Stimulated activated CD4-positive, alpha-beta T cell treated with anti-CD3 and anti-CD28 coated beads, Interleukin-15, amount 100 ng/mL, for 1 hour (primary cell): ENCODE measurements at places on chromosomes 12 and 14.

GRCh38 chr12:53532021-53532420, 24.7 kb upstream of the NPFF start:
- no peak for DNase-seq

DNA sequence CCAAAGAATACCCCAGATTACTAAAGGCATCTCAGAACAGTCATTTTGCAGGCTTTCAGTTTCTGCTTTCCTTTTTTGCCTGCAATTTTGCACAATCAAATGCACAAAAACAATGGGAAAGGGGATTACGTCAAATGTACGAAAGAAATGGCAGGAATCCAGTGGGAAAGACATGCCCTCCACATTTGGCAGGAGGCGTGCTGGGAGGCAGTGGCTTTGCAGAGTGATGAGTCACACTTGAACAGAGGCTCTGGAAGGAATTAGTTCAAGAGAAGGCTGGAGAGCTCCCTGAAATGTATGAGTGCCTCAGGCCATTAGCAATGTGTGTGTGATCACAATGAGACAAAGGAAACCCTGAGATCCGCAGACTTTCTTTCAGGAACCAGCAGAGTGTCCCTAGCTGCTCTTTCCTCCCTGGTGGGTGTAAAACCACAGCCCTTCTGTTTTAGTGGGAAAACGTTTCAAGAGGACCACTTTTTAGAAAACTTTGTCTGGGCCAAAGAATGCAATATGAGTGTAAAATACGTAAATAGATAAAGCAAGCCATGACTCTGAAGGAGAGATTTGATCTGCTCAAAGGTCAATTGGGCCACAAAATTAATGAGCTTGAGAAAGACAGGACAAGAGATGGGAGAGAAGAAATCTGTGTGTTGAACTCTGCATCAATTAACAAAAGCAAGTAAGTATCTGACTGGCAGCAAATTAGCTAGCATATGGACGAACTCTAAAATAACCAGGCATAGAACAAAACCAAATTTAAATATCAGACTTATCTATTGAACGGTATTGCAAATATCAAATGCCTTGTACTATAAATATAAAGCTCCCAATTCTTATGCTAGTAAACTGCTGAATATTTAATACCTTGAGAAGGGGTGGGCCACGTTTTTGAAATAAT, 155.4 kb upstream of the PDE3A start:
- DNase-seq: no peak

- DNase-seq: no peak
These were observed 760 bp downstream of the TMEM19 start for GRCh38 chr12:71686658-71687025.

DNA sequence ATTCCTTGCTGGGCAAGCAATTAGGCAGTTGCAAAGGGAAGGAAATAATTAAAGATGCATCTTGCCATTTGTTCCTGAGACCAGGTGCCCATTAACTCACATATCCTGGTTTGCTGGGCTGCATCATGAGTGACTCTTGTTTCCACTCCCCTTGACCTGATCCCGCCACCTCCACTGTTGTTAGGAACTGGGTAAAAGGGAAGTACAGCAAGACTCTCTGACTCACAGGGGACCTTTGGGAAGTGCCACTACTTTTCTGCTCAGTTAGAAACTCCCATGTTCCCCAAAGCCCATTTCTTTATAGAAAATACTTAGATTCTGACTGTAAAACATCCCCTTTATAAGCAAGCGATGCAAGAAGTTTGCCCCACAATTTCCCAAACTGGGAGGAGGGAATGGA, 186.0 kb upstream of the BCL2L14 start:
- no peak for DNase-seq

GRCh38 chr12:237026-237815, 23.3 kb upstream of the SLC6A12 start:
- DNase-seq: no peak

GRCh38 chr12:19518209-19518608, 78.9 kb downstream of the AEBP2 start:
- no peak for DNase-seq

- DNase-seq: no peak
These were observed 321.2 kb downstream of the RAD51B start for GRCh38 chr14:68140806-68141205.

DNA sequence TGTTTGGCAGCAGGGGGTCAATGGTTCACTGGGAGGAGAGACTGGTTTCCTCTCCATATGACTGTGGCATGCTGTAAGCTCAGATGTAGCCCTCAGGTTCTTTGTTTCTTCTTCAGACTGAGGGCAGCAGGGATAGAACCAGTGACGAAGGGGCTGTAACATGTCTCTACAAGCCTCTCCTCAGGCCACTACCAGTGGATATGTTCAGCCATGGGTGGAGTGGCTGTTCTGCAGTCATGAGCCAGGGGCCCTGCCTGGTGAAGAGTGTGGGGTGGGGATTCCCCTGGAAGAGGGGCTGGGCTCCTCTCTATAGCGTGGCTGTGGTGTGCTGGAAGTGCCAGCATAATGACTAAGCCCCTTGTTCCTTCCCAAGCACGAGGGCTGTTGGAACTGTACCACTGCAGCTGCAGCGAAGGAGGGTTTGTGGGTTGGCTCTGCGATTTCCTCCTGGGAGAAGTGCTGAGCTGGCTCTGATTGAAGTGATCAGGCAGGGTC, 55.8 kb downstream of the CMAS start:
- DNase-seq: no peak

DNA sequence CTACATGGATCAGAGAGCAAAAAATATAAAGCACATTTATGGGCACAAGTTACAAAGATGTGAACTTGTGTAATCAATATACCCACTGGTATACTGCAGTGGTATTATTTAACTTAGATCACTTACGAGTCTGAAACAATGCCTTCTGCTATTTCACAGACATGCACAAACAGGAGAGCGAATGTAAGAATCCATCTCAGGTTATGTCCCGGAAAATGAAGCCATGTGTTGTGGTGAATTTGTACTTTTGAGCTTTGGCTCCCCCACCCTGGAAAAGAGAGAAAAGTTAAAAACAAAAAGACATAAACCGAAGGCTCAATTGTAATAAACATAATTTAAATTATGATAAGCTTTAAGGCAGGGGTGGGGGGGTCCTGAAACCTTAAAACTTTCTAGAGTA, 7.6 kb downstream of the ABCC9 start:
- DNase-seq: no peak

DNA sequence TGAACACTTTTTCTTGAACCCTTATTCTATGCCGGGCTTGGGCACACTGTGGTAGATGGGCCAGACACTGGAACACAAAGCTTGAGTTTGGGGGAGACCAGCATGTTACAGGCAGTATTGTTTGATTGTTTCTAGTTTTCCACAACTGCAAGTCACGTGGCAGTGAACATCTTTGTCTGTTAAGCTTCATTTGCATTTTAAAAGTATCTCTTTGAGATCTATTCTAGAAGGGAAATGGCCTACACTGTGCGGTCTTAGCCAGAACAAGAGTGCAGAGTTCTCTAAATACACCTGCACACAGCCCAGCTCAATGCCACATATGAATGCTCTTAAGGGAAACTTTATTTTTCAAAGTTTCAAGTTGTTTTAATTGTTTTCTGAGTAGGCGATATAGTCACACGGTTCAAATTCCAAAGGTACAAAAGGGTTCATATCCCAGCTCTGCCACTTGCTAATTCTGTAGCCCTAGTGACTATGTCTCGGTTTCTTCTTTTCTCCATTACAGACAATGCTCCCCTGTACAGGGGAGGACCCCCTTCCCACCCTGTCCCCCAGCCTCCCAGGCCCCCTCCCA, 24.9 kb downstream of the RIN3 start:
- no peak for DNase-seq

GRCh38 chr12:109157986-109158385, 41.6 kb downstream of the ACACB start:
- DNase-seq: no peak

DNA sequence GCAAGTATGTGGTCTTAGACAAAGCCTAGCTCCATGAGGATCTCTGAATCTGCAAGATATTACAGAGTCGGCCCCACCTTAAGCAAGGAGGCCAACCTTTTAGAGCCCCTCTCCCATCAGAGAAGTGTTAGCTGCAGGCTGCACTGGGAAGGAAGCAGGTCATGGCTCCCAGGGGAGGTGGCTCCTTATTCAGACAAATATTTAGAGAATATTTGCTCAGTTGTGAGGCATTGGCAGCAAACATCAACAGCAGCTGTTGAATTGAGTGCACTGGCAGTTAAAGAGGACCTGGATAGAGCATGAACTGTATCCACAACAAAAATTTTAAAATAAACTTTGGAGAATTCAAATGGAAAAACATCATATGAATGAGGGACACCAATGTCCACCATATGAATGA, 44.7 kb downstream of the FSCB start:
- DNase-seq: no peak

- DNase-seq: no peak
These were observed 28.5 kb upstream of the CIPC start for GRCh38 chr14:77069551-77069950.

GRCh38 chr14:72801836-72802587, 91.9 kb downstream of the DPF3 start:
- DNase-seq: no peak

DNA sequence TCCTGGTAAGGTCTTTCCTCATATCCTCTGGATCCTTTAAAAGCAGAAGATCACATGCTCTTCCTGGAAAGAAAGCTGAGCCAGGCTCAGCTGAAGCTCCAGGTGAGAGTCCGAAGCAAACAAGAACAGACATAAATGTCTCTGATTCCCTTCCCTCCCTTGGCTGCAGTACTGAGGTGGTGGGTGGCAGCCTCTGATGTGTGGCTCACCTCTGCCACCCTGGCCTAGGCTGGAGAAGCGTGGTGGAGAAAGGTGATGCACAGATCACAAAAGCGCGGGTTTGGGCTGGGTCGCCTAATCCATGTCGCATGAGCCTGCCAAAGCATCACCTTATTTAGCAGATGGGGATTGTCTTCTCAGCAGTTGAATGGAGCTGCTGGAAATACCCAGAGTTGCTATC, 2.8 kb upstream of the KRT76 start:
- DNase-seq: no peak

GRCh38 chr14:33945210-33946088, 5.4 kb downstream of the EGLN3 start:
- DNase-seq: no peak

DNA sequence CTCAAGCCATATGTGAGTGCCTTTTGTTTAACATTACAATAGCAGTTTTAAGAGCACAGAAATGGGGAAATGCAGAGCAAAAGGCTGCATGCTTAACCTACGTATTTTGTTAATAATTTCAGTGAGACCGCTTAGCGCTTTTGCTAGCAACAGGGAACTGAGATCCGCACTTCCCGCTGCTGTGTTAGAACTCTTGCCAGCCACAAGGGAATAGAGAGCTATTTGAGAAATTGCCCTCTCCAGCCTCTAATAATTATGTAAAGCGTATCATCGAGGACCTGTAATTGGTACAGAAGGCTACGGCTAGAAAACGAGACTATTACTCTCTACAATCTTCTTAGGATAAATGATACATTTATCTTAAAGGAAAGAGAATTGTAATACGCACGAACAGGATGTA, 205.2 kb upstream of the GRIP1 start:
- DNase-seq: no peak

DNA sequence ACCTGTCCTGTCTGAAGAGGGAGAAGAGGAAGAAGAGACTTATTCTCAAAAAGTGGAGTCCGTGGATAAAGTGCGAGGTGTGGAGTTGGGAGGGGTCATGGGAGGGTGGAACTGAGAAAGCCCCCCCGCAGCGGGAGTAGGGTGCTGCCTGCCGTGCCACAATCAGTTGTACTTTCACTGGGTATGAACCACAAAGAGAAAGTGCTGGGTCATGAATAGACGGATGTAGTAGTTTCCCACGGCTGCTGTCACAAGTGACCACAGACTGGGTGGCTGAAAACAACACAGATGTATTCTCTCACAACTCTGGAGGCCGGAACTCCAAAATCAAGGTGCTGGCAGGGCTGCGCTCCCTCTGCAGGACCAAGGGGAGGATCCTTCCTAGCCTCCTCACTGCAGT, 5.5 kb downstream of the DNAH10 start:
- no peak for DNase-seq

GRCh38 chr12:131041216-131041967, 87.7 kb downstream of the ADGRD1 start:
- DNase-seq: no peak

DNA sequence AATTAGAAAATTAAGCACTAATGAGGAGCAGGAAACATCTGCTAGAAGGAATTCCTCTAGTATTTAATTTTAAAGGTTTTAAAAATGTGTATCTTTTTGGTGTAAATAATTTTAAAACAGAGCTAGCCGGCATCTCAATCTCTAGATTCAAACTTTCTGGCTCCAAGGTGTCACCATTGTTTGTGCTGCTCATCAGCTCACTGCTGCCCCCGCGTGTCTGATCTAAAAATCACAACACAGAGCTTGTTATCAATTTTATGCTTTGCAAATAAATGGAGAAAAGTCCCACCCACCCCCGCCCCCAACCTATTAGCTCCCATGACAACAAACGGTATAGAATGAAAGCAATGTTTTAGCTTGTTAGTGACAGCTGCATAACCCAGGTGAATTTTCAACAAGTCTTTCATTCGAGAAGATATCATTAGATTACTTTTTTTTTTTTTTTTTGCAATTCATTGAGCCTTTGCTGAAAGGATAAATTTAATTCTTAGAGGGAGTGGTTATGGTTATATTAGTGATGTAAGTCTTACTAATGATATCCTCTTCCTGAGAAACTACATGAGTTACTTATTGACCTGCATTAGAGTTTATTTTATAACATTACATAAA, 11.3 kb upstream of the ABHD12B start:
- DNase-seq: peak; percentile 75

DNA sequence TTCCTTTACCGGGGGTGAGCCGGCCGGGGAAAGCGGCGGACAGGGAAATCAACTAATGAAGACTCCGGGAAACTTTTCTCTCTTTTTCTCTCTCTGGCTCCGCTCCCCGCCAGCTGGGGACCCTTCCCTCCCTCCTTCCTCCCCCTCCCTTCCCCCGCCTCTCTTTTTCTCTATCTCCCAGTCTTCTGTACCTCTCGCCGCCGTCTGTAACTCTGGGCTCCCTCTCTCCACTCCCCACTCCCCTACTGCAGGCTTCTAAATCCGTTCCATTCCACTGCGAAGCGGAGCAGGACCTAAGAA, 6.9 kb upstream of the HOXC11 start:
- DNase-seq: no peak

DNA sequence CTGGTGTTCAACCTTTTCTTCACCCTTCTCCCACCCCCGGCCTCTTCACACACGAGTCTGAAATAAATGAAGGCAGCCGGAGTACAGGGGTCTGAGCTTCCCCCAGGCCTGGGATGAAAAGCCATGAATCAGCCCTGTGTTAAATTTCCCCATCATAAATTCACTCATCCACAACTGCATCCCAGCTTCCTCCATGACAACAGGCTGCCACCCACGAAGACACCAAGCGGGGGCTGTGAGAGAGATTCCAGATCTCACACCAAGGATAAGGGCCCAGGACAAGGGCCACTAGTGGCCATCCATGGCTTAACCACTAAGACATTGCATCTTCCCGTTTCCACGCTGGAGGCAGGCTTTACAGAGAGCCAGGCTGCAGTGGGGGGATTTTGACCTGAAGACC, 93.9 kb upstream of the NCOR2 start:
- DNase-seq: no peak

DNA sequence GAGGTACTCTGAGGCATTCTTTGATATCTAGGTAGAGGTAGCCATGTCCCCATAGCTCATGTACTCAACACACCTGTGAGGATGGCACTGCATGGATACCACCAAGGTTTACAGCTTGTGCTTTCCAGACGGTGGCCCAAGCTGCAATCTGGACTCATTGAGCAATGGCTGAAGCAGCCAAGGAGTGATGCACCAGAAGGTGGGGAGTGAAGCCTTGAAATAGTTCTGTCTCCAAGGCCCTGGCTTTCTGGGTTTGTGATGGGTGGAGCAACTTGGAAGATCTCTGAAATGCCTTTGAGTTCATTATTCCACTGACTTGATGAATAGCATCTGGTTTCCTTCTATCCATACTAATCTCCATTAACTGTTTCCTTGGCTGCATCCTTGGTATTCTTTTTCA, 290.0 kb upstream of the NOVA1 start:
- no peak for DNase-seq
